ENCODE measurements at places on chromosomes 2 and 18.

DNA sequence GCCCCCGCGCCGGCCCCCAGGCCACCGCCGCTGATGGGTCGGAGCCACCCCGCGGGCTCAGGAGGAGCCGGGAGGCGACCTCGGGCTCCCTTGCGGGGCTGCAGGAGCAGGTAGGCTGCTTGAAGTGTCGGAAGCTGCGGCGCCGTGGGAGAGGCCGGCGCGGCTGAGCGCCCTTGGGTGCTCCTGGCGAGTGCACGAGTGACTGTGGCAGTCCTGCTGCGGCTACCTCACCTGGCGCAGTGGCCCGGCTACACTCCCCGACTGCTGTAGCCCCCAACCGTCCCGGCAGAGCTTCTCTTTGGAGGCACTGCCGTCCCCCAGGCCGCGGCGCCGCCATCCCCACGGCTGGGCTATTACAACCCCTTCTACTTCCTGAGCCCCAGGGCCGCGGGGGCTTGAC, 10.0 kb upstream of the LYPD6 start:
- DNase-seq = no peak

GRCh38 chr18:36066686-36067054, 689 bp downstream of the RPRD1A start:
- no peak for DNase-seq

DNA sequence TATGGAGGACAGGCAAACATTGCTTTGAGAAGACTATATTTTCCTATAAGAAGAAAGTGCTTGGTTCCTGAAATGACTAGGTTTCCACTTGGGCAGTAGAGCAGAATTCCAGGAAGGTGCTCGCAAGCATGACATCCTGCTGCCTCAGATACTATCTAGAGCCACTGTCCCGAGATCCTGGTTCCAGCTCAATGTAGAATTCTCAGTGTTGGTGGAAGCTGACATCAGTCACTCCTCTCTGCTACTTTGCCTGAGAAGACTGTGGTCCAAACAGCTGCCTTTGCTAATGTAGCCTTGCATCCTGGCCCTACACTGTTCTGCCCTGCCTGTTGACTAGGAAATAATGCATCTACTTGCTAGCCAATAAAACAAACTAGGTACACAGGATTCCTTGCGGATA, 50.0 kb upstream of the ITGA6 start:
- no peak for DNase-seq

GRCh38 chr2:1874101-1874865, 130.0 kb upstream of the PXDN start:
- DNase-seq = no peak

GRCh38 chr2:7915302-7916091, 766.4 kb upstream of the ID2 start:
- no peak for DNase-seq

DNA sequence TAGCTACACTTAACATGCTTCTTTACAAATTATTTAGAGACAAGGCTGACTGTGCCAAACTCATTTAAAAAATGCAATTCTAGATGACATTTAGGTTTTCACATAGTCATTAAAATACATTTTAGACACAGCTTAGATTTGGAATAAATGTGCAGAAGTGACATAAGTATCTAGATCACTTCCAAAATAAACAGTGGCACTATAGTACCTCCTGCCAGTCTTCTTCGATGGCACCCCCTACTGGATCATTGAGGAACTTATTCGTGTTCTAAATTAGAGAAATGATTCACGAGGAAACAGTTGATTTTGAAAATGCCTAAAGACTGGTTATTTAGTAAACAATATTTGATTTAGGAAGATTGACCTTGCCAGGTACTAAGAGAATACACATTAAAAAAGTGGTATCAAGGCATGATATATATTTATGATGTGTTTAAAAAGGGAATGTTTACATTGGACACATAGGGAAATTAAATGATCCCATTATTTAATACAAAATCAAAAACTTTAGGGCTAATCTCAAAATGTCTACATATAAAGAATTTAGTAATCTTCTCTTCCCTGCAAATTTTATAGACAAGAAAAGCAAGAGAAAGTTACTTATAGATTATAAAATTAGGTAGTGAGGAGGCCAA, 323.9 kb downstream of the XIRP2 start:
- no peak for DNase-seq

Data from stimulated activated CD4-positive, alpha-beta T cell treated with anti-CD3 and anti-CD28 coated beads, Interleukin-4, amount 100 ng/mL, for 4 hours (primary cell).